NCI-H446 treated with DMSO at 0.1 percent for 48 hours (cell line): ENCODE measurements at places on chromosomes 13 and 19.

DNA sequence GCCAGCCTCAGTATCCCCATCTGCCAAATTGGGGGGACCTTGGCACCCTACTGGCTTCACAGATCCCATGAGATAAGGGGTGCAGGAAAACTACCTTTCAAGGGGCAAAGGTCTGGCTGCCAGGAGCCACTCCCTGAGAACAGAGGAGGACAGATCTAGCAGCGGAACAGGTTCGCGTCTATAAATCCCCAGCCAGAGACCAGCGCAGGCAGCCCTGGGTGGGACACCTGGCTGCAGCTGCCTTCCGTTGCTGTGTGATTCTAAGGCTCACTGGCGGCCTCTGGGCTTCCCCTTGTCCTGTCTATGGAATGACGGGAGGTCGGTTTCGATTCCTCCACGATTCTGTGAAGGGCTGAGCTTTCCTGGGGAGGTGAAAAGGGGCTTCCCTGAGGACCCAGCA lies 7.3 kb downstream of the RELB start:
- no peak for DNase-seq

- DNase-seq = no peak
Observed at GRCh38 chr13:40442231-40442630, 224.2 kb downstream of the FOXO1 start.

DNA sequence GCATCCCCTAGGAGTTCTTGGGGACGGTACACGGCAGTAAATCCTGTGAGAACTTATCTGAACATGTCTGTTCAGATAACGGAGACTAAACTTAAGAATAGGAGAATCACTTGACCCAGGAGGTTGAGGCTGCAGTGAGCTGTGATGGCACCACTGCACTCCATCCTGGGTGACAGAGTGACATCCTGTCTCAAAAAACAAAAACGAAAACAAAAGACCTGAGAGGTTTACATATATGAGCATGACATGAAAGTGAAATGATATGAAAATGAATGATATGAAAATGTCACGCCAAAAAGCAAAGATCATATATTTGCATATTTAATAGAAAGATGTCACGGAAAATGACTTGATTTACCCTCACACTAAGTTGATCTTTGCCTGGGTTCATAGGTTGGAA lies 5.8 kb downstream of the ZNF175 start:
- DNase-seq = no peak

DNA sequence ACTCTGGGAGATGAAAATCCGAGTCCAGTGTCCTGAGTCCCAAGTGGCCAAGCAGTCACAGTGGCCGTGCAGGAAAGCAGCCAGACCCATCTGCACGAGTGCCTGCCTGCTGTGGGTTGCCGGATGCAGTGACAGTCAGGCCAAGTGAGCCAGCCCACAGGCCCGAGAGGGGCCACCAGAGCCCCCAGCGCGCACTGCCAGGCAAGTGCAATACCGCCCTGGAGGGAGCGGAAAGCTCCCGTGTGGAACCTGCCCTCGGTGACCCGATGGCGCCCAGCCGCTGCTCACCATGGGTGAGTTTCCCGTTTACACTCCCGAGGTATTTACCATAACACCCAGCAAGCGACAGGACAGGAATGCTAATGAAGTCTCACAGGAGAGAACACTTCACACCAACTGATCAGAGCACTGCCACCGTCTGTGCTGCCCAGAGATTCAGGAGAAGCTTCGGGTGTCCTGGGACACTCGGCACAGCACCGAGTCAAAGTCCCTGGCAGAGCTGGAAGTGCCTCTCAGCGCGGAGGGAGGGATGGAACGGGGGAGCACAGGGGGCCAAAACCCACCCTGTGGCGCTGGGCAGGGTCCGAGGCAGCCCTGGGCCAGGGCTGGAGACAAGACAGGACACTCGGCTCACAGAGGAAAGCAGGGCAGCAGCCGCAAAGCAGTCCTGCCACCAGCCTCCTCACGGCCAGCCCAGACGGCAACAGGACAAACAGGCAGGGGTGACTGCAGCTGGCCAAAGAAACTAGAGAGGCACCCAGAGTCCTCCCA lies 21.3 kb upstream of the TINCR start:
- DNase-seq = no peak

- peak; percentile 30 for DNase-seq
Observed at GRCh38 chr19:45995715-45996385, 583 bp downstream of the CCDC61 start.
